ENCODE measurements at places on chromosomes 2 and 18.
A peak's percentile ranks its signal among the peaks of the same experiment; 100 is the strongest.

DNA sequence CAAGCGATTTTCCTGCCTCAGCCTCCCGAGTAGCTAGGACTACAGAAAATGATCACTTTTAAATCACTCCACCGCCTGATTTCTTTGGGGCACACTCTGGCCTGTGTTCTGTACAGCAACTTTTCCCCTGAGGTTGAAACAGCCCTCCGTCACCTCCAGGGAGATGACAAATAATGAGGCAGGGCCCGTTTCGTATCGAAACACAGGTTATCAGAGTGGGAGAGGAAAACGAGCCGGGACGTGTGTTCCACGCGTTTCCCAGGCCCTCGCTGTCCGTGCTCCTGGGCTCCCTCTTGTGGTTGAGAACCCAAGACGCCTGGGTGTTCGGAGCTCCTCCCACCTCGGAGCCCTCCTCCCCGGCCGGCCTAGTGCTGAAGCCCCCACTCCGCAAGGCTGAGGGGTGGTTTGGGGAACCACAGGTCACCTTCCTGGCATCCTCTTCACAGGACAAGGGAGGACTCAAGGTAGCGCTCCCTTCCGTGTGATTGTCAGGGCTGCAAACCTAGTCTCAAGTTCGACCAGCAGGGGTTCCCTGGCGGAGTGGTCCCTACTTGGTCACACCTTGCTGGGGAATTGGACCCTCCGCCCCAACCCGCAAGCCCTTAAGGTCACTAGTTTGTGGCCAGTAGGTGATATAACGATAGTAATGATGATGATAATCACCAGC, 12.8 kb downstream of the ATP6V1B1 start:
- DNase-seq, result peak; percentile 84

GRCh38 chr18:7147399-7147798, 29.8 kb upstream of the LAMA1 start:
- no peak for DNase-seq

- no peak for DNase-seq
These were observed 65.3 kb downstream of the C1D start for GRCh38 chr2:67997528-67997900.

- DNase-seq, result no peak
These were observed 28.6 kb upstream of the MBOAT2 start for GRCh38 chr2:9032121-9032520.

DNA sequence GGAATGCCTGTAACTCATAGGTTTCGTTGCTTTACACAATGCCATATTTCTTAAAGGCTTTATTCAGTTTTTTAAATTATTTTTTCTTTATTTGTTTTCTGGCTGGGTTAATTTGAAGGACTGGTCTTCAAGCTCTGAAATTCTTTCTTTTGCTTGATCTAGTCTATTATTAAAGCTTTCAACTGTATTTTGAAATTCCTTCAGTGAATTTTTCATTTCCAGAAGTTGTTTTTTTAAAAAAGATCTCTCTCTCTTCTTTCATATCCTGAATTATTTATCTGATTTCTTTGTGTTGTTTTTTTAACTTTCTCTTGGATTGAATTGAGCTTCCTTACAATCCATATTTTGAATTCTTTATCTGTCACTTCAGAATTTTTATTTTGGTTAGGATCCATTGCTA, 239.9 kb upstream of the CTAGE1 start:
- DNase-seq, result no peak

Measured in mucosa of descending colon (tissue), 3 donors.